CD4-positive, alpha-beta memory T cell (primary cell): ENCODE measurements at places on chromosomes 4 and X. TPM values are rescaled to one million over a fixed set of nuclear protein-coding genes. Genes with fewer than 3 reads are reported as not detected.

- no peak for DNase-seq
Measured at GRCh38 chr4:10020871-10021652, at the start of gene SLC2A9. Gene SLC2A9, minus strand, starts transcription at chr4:10021497. Its CDS starts 68 bp downstream, at chr4:10021429.

DNA sequence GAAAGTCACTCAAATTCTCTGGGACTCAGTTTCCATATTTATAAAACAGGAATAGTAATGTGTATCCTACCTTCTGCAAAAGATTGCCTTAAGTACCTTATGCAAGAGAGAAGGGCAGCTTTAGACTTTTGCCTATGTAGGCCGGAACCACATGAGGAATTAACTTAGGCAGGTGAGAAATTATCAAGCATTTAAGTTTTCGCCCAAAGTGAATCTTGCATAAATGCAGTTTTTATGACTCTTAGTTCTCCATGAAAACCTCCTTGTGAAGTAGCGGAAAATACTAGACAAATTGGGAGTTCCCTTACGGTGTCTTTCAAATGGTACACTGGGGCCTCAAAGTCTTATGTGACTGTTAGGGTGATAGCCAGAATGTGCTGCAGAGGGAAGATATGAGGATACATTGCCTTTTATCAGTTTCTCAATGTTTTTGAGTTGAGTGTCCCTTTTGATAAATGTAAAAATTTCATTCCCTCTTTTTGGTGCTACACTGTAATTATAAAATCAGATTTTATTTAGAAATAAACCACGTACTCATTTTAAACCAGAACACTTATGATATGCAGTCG, 2.6 kb downstream of the SH2D1A start:
- DNase-seq: no peak

GRCh38 chr4:87321888-87322287, 794 bp downstream of the HSD17B13 start:
- no peak for DNase-seq

JAKMIP1 gene
- 3.0 TPM for total RNA-seq

GRCh38 chr4:148443512-148444295, 1.5 kb upstream of the NR3C2 start:
- DNase-seq: peak; percentile 35

PIR gene
- total RNA-seq: not detected

ODAPH gene
- total RNA-seq: not detected

RHOXF2 gene
- not detected for total RNA-seq

DNA sequence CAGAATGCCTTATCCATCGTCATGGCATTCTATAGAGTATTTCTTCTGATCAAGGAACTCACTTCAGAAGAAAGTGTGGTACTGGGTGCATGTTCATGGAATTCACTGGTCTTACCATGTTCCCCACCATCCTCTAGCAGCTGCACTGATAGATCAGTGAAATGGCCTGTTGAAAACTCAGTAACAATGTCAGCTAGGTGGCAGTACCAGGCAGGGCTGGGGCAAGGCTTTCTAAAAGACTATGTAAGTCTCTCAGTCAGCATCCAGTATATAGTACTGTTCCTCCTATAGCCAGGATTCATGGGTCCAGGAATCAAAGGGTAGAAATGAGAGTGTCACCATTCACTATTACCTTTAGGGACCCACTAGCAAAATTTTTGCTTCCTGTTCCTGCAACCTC, 15.8 kb upstream of the LDB2 start:
- DNase-seq: no peak

DNA sequence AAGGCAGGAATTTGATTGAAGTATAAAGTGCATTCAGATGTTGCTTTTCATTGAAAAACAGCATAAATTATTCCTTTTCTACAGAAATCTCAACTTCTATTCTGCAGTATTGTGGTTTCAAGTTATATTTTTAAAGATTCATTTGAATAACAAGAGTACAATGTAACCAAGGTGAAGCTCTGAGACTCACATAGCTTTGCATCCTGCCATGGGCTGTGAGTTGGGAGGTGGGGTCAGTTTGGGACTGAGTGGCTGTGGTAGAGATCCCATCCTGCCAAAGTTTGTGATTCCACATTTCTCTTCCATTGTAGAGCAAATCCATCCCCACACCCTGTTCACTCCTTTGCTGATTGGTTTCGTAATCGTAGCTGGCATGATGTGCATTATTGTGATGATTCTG, 69.2 kb downstream of the KIT start:
- DNase-seq: no peak

- no peak for DNase-seq
Measured at GRCh38 chrX:45266456-45266855, 65.8 kb upstream of the DIPK2B start.

COL25A1 gene
- total RNA-seq: 0.44 TPM

DNA sequence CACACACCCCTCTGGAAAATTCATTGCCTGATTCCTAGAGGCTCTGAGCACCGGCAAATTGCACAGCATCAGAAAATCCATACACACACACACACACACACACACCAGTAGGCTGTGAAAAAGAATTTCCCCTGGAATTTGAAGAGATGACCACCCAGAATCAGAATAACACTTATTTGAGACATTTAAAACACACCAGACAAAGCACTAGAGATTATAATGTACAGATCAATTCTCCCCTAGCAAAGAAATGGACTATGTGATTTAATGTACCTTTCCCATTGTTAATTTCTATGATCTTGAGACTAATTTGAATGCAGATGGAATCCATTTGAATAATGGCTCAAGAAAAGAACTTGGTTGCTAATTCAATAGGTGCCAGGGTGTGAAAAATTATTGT, 399.3 kb downstream of the HNRNPD start:
- DNase-seq: no peak

DNA sequence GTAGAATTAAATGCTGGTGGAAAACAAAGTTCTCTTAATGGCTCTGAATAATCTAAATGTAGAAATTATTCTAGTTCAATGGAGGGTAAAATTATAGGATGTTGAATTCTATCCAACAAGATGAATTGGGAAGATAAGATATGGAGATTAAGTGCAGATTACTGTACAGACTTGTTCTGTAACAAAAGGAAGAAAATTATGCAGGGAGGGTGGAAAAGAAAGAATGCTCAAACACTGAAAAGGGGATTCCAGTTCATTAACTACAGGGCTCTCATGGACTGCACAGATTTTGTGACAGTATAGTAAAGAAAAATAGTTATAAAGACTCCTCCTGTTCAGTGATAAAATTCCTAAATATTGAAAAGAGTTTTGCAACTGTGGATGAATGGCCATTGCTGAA, 1794.0 kb upstream of the PCDH7 start:
- no peak for DNase-seq

GRCh38 chr4:139962130-139962684, 191.8 kb downstream of the MAML3 start:
- DNase-seq: no peak

- no peak for DNase-seq
Measured at GRCh38 chr4:6589444-6589843, 14.5 kb downstream of the MAN2B2 start.

PABPC4L gene
- not detected for total RNA-seq

- no peak for DNase-seq
Measured at GRCh38 chr4:1598206-1599025, 85.7 kb downstream of the FAM53A start.

DNA sequence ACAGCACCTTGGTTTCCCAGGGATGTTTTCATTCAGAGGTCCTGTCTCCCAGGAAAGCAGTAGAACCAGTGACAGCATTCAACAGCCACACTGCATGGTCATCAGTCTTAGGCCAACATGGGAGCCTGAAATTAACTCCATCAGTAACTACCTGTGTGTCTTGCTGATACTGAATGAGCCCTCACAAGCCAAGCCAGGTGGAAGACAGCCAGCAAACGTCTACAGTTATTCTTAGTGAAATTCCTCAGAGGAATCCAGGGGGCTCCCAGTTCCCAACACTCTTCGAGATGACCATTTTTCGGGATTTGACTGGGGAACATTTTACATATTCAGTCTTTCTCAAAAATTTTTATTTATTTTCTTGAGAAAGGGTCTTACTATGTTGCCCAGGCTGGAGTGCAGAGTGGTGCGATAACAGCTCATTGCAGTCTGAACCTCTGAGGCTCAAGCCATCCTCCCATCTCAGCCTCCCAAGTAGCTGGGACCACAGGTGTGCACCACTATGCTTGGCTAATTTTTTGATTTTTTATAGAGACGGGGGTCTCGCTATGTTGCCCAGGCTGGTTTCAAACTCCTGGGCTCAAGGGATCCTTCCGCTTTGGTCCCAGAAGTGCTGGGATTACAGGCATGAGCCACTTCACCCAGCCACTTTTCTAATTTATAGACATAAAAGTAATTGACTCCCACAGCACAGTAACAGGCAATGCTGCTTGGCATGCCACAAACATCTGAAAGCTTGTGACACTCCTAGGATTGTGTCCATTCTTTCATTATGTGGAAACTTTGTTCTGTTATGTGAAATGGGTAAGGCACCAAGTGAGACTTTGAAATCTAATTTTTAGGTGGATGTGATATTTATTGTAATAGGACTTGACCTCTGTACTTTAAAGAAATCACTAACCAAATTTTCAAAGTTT, 116.9 kb downstream of the SOWAHB start:
- DNase-seq: no peak

- peak; percentile 48 for DNase-seq
Measured at GRCh38 chr4:15702941-15703403, at the start of gene BST1. Gene BST1, plus strand, starts transcription at chr4:15703065. Its CDS starts 80 bp downstream, at chr4:15703145.

DNA sequence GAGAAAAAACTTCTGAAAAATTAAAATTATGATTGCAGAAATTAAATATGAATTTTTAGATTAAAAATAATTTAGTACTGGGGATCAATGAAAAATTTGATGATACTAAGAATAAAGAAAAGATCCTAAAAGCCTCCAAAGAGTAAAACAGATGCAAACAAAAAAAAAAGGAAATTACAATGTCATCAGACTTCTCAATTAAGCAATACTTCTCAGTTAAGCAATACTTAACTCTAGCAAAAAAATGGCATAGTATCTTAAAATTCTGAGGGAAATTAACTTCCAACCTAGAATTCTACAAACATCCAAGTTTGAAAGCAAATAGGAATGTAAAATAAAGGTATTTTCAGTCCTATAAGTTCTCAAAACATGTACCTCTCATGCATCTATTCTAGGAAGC, 141.2 kb upstream of the INTU start:
- DNase-seq: no peak

GRCh38 chr4:113908829-113909228, 70.6 kb downstream of the ARSJ start:
- DNase-seq: peak; percentile 24

- DNase-seq: no peak
Measured at GRCh38 chr4:119537586-119537985, 91.0 kb downstream of the PDE5A start.

- DNase-seq: peak; percentile 29
Measured at GRCh38 chr4:108492816-108493595, 127.4 kb upstream of the RPL34 start.

USP17L27 gene
- not detected for total RNA-seq

DNA sequence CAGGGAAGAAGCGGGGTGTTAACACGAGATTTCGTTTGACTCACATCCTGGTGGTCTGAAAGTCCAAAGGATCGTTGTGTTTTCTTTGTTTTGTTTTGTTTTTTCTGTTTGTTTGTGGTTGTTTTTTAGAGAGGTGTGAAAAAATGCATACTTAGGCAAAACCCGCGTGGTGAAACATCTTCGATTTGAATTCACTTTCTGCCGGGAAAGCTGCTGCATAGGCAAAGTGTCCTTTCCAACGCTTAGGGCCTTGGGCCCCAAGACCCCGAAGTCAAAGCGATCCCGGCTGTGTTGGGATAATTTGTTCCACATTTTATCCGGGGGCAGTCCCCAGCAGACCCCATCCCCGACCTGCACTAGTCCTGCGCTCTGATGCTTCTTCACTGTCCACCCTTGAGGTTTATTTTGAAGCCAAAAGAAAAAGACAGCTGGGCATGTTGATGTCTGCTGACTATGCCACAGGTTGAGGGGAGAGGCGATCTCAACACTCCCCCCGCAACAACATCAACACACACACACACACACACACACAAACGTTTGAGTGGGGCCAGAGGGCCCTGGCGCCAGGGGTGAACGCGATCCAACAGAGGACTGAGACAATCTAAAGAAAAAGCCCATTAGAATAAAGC, 2.0 kb downstream of the MSX1 start:
- no peak for DNase-seq

DNA sequence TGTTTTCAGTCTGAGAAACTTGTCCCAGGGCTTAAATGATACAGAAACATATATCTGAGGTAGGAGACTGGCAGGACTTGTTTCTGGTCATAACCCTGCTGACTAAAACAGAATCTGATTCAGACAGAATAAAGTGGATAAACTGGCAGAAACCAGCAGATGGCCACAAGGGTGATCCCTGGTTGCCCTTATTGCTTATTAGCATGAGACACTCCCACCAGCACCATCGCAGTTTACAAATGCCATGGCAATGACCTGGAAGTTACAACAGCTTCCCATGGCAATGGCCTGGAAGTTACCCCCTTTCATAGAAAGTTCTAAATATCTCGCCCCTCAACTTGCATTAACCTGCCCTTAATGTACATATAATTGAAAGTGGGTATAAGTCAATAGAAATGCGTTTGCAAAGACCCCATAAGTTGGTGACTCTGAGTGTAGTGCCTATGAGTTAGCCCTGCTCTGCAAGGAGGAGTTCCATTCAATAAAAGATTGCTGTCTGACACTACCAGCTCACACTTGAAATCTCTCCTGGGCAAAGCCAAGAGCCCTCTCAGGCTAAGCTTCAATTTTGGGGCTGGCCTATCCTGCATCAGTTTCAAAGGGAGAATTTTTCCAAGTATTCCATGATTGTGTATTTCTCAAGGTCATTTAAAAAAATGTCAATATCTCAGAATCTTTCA, 52.9 kb upstream of the PAGE5 start:
- DNase-seq: no peak

DNA sequence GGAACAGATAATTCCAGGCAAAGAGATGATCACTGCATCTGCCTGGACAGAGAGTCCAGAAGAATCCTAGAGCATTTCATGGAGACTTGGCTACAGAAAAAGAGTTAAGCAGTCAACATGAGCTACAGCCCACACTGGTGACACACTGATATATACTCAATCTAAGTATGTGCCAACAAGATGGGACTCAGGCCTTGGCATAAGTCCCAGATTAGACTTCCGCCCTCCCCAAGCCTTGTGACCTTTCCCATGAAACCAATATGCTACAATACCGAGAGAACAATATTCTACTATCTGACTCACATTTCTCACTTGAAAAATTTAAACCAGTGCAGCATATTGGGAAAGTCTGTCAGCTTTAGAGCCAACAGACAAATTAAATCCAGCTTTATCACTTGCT, 65.7 kb upstream of the SLITRK2 start:
- no peak for DNase-seq

DNA sequence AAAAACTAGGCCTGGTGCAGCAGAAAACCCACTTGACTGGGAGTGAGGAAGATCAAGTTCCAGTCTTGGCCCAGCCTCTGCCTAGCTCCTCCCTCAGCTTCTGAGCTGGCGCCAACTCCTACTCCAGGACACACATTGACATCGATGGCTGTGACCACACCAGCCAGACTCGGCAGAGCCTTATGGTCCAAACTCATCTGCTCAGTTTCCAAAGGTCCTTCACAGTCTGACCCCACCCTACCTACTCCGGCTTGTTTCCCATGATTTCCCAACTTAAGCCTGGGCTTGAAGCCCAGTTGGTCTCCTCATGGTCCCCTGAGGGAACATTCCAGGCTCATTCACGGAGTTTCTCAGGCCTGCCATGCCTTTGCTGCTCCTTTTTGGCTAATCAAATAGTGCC, 10.1 kb downstream of the ELF4 start:
- no peak for DNase-seq
